Esophagus mucosa (tissue), 1 donor: ENCODE measurements at places on chromosomes 13 and 19. TPM values are rescaled to one million over a fixed set of nuclear protein-coding genes. Genes with fewer than 3 reads are reported as not detected.

WDR88 gene
- not detected for total RNA-seq

DNA sequence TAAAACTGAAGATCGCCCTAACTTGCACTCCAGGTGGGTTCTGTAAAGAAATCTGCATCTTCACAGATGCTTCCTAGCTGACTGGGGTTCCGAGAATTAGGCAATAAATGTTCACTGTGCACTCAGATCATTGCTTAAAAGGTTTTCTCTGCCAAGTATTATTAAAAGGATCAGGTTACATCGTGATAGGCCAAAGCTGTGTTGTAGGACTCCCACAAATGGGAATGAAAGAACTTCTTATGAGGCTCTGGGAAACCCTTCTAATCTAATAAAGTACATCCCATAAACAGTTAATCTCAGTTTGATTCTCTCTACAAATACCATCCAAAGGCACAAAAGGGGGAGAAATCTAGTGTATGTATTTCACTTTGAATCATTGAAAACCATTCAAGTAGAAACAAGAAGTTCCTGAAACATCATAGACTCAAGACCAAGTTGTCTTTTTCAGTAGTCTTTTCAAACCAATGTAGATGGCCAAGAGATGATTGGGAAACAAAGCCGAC lies 7.1 kb upstream of the POU4F1 start:
- ATAC-seq: no peak

DNA sequence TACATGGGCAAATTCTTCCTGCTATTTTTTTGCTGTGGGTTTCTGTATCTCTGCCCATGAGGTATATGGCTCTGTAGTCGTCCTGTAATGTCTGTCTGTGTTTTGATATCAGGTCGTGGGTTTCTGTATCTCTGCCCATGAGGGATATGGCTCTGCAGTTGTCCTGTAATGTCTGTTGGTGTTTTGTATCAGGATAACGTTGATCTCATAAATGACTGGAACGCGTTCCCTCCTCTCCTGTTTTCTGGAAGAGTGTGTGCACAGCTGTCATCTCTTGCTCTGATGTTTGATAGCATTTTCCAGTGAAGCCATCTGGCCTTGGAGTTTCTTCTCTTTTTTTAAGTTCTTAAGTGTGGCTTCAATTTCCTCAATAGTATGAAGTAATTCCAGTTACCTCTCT lies 57.2 kb downstream of the SOX1 start:
- no peak for ATAC-seq

EBI3 gene
- total RNA-seq: 0.44 TPM

GRCh38 chr13:30465343-30465592 lies 468 bp downstream of the HMGB1 start:
- ATAC-seq: no peak

DNA sequence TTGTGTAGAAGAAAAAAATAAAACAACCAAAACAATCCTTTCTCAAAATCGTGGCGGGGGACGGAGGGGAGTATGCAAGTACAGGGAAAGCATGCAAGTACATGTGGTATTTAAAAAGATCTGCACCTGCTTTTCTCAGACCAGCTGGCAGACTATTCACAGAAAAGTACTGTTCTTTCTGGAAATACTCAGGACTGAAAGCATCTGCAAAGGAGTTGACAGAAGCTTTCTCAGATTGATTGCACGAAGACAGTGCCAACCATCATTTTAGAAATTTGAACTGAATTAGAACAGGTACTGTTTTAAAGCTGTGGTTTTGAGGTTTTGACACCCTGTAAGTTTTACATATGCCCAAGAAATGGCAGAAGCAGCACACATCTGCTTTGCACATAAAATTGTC lies 19.8 kb upstream of the PCDH8 start:
- ATAC-seq: no peak

DNA sequence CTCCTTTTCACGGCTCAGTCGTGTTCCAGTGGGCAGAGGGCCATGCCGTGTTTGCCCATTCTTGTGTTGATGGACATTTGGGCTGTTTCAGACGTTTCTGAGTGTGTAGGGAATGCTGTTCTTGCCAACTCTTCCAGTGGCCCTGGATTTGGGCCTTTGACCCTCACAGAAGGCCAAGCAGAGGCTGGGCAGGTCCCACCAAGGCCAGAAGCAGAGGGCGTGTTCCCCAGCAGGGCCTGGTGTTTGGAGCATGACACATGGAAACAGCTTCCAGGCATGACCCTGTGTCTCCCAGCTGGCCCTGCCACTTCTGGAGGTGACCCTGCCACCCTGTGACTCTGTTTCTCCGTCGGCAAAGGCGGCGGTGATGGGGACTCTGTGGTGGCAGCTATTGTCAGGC lies 35.9 kb downstream of the EFNA2 start:
- no peak for ATAC-seq

GRCh38 chr13:25874907-25875306 lies 176.9 kb downstream of the SHISA2 start:
- ATAC-seq: no peak

EHD2 gene
- total RNA-seq: 37.0 TPM

GRCh38 chr13:113148940-113149503 lies 9.4 kb upstream of the PROZ start:
- no peak for ATAC-seq

GRCh38 chr13:63838366-63839110 lies 2422.9 kb upstream of the PCDH20 start:
- ATAC-seq: no peak

SHD gene
- not detected for total RNA-seq

- no peak for ATAC-seq
Observed at GRCh38 chr19:2703691-2704216, 1.3 kb upstream of the GNG7 start.

DNA sequence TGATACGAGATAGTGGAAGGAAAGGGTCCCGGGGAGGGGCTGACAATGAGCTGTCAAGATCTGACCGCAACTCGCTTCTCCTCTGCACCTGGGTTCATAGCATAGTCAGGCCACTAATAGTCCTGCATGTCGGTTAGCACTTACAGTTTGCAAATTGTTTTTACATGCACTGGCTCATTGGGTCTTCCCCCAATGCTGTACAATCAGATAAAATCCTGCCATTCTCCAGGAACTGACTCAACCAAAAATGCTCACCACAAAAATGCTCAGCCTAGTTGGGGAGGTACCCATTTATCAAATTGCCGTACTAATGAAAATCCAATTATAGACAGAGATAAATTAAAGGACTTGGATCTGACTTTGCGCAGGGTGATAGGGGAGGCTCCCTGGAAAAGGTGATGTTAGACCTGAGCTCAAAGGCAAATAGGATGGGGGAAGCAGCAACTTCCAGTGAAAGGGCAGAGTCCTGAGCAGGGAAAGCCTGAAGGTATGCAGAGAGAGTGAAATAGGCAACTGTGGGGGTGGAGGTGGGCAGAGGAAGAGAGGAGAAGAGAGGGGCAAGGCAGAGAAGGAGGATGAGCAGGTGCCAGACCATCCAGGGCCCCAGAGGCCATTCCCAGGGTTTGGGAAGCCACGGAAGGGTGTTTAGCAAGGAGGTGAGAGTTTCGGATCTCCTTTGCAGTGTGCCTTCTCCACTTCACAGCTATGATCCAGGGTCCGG lies 326.1 kb upstream of the TSHZ3 start:
- no peak for ATAC-seq

DNA sequence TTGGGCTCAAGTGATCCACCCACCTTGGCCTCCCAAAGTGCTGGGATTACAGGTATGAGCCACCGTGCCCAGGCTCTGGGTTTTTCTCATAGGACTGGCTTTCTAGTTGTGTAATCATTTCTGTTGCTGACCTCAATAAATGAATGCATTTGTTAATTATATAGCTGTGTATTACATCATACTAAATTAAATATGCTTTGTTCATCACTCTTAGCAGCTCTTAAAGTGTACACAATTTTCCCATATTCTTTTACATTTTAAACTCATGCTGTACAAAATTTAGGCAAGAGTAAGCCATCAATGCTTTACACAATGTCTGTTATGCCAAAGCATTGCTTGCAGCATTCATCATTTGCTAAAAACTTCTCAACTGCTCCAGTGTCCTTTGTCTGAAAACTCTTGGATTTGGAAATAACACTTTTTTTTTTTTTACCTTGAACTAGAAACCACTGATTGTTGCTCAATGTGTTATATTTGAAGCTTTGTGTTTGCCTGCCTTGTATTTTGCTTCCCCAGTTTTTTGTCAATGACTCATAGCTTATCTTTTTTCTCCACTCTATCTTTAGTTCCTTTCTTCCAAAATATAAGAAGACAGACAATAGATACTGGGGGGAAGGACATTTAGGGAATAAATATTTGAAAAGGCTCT lies 31.4 kb downstream of the CCDC122 start:
- no peak for ATAC-seq

DNA sequence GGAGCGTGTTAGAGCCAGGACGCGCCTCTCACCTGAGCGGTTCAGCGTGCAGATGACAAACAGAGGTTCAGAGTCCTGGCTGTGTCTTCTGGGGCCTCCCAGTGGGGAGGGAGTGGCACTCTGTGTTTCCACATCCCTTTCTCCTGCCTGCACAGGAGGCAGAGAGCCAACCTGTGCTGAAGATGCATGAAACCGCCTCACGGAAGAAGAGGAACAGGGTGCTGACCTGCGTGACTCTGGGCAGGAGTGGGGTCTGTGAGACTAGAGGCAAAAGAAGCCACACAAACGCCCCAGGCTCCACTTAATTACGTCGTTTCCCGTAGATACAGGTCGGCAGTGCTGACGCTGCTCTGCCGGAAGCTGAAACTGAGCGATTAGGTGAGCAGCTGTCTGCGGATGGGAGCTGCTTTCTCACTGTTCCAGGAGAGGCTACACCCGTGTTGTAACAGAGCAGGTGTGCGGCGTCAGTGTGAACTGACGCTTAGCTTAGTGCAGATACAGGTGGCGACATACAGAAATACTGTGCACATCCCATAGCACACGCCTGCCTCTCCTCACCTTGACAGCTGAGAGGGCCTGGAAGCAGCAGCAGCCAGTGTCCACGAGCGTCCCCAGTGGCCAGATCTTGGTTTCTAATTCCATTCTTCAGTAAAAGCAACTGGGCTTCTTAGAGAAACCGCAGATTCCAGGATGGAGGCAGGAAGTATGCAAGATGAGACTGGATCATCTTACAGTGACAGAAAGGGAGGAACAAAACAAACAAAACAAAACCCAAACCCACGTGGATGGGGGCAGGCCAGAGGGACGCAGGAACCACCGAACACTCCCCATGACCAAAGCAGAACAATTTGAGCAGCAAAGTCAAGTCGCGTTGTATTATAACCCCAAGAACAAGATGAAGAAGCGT lies 37.7 kb upstream of the MCF2L start:
- peak; percentile 70 for ATAC-seq

DNA sequence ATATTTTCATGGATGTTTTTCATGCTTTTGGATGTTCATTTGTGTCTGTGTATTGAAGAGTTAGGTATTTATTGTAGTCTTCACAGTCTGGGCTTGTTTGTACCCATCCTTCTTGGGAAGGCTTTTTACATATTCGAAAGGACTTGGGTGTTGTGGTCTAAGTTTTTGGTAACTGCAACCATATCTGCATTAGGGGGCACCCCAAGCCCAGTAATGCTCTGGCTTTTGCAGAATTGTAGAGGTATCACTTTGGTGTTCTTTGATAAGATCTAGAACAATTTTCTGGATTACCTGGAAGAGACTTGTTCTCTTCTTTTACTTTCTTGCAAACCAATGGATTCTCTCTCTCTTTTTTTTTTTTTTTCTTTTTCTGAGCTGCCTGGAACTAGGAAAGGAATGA lies 581.3 kb downstream of the DACH1 start:
- ATAC-seq: no peak

DNA sequence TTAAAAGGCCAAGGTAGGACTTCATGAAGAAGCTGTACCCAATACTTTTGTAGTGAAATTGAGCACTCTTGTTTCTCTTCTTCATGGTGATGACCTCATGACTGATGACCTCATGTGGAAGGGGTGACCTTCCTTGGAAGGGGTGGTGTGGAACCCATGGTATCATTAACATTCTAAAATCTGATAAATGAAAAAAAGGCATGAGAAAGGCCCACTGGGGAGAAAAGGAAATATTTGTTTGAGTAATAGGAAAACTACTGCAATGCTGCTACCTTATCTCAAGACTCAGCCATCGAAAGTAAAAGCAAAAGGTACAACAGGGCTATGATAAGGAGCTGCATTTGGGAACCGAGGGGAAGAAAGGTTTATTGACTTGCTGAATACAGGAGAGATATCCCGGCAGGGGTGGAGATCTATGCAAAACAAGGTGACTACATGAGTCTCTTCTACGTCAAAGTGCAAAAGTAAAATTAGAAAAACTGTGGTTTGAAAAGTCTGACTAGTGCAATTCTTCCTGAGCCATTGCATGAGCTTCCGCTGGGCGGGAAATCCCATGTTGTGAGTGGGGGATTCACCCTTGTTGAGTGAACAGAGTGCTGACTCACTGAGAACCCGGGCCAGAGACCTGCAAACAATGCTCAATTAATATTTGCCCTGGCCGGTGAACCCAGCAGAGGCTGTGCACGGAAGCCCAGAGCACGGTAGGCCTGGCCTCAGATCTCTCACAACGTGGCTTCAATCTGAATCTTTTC lies 138.9 kb upstream of the RFC3 start:
- ATAC-seq: peak; percentile 86

GRCh38 chr13:46630431-46631178 lies 77.6 kb downstream of the LRCH1 start:
- ATAC-seq: no peak

- ATAC-seq: no peak
Observed at GRCh38 chr13:95247852-95248251, 53.4 kb downstream of the ABCC4 start.

GRCh38 chr19:39807846-39808364 lies 26.1 kb downstream of the DYRK1B start:
- no peak for ATAC-seq

DNA sequence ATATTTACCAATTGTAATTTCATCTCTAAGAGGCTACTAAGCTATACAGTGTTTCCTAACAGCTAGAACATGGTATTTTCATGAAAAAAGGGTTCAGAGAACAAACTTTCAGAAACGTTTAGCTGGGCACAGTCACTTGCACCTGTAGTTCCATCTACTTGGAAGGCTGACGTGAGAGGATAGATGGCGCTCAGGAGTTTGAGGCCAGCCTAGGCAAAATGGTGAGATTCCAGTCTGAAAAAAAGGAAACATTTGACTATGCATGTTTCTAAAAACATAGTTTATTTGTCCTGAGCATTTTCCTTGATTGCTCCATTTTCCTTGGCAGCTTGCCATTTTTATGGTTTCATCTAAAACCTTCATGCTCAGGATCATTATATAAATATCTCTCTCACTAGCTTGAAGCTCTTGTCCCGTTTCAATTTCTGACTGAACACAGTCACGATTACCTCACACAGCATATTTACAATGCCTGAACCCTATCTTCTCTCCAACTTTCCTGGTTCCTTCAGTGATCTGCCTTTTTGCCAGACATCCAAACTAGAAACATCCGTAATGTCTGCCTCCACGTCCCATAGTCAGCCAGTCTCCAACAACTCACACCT lies 200.8 kb downstream of the RGCC start:
- no peak for ATAC-seq

DNA sequence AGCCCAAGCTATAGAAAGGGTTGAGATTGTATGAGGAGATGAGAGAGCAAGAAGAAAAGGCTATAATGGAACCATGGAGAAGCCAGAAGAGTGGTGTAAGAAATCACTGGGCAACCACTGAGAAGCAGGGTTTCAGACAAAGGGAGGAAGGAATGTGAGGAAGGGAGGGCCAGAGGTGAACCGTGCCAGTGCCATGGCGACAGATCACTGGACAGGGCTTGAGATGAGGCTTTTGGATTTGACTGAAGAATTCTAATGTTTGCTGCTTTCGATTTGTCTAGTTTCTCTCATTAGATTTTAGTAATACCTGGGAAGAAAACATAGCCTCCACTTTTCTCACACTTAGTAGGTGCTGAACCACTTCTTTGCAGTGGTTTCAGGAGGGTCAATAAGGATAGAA lies 6.3 kb upstream of the GPR183 start:
- ATAC-seq: no peak

- ATAC-seq: no peak
Observed at GRCh38 chr19:5957170-5957569, 20.8 kb downstream of the RANBP3 start.
